ENCODE measurements at places on chromosomes 12 and 14.

DNA sequence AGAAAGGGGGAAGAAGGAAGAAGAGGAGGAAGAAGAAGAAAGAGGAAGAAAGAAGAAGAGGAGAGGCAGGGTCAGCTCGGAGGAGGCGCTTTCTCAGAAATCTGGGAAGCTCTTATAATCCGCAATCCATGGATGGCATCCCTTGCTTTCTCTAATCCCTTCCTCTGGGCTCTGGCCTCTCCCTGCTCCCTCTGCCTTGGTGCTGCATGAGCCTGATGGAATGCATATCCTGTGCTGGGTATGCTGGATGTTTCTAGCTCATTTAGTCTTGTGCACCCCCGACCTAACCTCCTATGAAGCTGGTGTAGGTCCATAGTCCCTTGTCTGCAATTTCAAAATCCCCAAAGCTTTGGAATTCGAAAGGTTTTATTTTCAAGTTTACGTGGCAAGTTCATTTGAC, 94.2 kb upstream of the MYL2 start:
- DNase-seq, result no peak

- DNase-seq, result no peak
Observed at GRCh38 chr12:2323532-2324255, 270.9 kb downstream of the CACNA1C start.

DNA sequence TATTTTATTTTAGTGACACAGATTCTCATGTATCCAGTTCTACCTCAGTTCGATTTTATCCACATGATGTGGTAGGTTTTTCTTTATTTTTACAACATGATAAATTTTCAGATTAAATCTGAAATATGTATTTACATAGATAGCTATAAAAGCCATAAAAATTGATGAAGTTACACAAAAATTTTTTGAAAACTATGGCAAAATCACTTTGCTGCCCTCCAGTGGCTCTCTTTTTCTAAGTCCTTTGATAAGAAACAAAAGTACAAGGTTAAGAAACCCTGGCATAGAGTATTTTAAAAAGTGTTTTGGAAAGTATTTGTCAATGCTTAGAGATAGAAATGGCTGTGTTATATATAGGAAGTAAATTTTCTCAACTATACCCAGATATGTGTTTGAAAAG, 104.2 kb downstream of the PCNX1 start:
- DNase-seq, result no peak

GRCh38 chr12:7787574-7788293, 1.5 kb upstream of the NANOG start:
- DNase-seq, result no peak

GRCh38 chr14:68978172-68978911, 760 bp downstream of the ACTN1 start:
- DNase-seq, result peak; percentile 26

DNA sequence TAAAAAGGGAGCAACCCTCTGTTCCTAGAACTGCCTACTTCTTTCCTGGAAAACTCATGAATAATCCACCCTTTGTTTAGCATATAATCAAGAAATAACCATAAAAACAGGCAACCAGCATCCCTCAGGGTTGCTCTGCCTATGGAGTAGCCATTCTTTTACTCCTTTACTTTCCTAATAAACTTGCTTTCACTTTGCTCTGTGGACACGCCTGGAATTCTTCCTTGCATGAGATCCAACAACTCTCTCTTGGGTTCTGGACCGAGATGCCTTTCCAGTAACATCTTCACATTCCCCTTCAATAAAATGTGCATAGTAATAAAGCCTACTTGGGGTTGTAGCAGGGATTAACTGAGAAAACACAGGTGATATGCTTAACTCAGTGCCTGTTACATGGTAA, 286.4 kb upstream of the AMIGO2 start:
- DNase-seq, result no peak

GRCh38 chr14:89955022-89955744, 544 bp upstream of the TDP1 start:
- no peak for DNase-seq

DNA sequence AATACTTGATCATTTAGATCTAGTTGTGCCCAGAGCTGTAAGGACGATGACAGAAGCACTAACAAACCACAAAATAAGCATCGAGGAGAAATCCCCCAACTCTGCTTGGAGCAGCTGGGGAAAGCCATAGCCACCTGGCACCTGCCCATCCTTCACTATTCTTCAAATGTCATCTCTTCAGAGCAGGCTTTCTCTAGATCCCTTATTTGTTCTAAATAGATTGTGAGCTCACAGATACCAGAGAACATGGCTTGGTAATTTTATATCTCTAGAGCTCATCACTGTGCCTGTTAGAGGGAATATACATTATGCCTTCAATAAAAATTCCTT, 50.9 kb downstream of the GRIP1 start:
- no peak for DNase-seq

- DNase-seq, result no peak
Observed at GRCh38 chr14:33914676-33915516, 36.0 kb downstream of the EGLN3 start.

- DNase-seq, result no peak
Observed at GRCh38 chr12:53201177-53201541, 5.9 kb downstream of the ITGB7 start.

DNA sequence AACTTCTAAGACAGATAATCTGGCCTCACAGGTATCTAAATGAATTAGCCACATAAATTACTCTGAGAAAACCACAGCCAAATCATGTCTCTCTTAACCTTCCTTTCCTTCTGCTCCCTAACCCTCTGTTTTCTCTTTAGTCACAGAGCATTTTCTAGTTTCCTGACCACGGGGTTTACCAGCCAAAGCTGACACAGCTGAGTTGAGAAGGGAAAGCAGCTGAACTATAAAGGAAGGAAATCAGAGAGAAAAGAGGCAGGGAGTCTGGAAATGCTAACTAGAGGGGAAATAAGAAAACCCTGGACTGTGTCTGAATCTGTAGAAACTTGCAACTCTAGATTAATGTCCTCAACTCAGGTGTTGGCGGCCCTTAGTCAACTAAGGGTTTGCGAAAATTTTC, 24.4 kb downstream of the ANKS1B start:
- DNase-seq, result no peak

DNA sequence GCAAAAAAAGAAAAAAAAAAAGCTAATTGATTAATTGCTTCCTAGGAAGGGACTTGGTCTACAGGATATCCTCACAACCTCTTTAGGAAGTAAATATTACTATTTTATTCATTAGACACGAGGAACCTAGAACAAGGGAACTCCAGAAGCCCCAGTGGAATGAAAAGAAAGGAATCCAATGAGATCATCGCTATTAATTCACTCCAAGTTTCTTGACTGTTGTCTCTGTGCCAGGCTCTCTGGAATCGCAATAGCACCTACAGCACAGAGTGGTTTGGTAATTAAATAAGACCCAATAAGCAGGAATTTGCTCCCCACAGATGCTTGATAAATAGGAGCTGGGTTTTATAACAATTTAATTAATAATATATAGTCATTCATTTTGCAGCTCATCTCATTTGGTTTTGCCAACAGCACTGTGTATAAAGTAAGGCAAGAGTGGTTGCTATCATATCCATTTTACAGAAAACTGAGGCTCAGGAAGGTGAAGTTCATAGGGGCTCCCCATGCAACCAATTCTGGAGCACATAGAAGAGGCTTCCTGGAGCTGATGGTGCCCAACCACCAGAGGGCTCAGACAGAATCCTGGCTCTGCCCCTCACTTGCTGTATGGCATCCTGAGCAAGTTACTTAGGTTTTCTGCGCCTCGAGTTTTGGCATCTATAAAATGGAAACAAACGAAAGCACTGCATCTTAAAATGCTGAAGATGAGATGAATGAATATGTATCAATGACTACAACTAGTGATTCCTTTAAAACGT, 420.2 kb downstream of the MED13L start:
- DNase-seq, result no peak

DNA sequence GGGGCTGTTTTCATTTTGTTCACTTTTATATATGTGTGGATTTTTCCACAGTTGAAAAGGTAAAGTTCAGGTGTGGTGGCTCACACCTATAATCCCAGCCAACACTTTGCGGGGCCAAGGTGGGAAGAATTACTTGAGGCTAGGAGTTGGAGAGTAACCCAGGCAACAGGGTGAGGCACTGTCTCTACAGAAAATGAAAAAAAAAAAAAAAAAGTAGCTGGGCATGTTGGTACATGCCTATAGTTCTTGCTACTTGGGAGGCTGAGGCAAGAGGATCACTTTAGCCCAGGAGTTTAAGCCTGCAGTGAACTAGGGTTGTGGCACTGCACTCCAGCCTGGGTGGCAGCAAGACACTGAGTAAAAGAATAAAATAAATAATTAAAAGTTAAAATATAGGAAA, 326.5 kb downstream of the NAV3 start:
- no peak for DNase-seq

DNA sequence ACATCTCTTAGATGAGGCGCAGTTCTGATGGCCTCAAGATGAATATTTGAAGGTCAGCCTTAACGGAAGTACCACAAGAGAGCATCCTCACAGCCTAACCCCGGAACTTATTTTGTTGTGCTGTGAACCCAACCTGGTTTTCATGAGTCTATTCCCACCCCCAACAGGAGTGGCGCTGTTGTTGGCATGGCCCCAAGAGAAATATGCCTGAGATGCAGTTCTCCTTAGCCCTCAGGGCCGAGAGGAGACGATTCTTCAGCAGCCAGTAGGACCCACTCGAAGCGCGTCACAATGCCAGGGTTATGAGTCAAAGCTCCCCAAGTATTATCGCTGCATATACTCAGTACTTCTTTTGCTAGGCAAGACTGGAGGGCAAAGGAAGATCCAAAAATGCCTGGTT, 24.5 kb upstream of the BCL11B start:
- no peak for DNase-seq

DNA sequence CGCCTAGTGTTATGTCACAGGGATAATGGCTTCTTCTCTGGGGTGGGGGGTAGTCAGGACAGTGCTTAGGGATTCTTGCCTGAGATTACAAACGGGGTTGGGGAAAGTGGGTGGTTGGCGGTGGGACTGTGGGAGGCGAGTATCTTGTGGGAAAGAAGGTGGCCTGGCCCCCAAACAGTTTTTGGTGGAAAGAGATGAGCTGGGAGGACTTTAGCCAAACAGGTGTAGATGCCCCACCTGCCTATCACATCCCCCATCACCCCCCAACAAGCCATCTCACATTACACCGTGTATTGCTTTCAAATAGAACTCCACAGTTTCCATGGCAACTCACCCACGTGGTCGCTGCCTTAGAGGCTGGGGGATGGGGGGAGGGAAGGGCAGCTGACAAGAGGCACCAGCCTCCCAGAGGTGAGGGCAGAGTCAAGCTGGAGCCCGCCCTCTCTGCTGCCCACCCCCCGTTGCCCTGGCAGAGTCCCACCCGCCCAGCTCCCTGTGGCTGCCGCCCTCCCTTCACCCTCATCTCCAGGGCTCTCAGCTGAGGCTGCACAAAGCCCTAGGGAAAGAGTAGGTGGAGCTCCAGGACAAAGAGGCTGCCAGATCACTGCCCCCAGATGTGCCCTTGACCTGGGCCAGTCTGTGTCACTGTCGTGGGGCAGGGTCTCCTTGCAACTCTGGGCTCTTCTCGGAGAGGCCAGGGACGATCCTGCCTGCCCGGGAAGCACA, 98.3 kb downstream of the LRRC74A start:
- no peak for DNase-seq

DNA sequence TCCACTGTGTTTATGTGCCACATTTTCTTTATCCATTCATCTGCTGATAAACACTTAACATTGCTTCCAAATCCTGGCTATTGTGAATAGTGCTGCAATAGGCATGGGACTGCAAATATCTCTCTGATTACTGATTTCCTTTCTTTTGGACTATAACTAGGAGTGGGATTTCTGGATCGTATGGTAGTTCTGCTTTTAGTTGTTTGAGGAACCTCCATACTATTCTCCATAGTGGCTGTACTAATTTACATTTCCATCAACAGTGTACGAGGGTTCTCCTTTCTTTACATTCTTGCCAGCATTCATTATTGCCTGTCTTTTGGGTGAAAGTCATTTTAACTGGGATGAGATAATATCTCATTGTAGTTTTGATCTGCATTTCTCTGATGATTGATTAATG, 47.6 kb downstream of the TAOK3 start:
- no peak for DNase-seq

DNA sequence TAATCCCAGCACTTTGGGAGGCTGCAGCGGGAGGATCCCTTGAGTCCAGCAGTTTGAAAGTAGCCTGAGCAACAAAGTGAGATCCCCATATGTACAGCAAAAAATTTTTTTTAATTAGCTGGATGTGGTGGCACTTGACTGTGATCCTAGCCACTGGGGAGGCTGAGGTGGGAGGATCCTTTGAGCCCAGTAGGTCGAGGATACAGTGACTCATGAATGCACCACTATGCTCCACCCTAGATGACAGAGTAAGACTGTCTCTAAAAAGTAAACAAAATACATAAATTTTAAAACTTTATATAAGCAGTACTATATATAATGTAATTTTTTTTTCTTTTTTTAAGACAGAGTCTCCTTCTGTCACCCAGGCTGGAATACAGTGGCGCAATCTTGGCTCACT, 115.4 kb downstream of the ESR2 start:
- no peak for DNase-seq

DNA sequence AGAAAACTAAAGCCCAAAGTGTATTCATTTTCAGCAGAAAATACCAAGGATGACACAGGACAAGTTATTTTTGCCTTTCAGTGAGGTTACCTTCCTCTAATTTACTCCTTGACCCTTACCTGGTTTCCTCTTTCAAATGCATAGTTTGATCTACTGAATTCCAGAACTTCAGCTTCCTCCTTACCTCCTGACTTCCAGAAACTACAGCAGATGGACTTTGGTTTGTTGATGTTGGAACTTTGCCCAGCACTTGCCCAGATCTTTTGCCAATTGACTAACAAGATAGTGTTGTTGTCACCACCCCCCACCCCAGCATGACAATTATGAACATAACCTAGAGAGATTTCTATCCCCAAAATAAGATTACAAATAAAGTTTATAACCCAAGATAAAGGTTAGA, 63.2 kb downstream of the NAV3 start:
- no peak for DNase-seq

DNA sequence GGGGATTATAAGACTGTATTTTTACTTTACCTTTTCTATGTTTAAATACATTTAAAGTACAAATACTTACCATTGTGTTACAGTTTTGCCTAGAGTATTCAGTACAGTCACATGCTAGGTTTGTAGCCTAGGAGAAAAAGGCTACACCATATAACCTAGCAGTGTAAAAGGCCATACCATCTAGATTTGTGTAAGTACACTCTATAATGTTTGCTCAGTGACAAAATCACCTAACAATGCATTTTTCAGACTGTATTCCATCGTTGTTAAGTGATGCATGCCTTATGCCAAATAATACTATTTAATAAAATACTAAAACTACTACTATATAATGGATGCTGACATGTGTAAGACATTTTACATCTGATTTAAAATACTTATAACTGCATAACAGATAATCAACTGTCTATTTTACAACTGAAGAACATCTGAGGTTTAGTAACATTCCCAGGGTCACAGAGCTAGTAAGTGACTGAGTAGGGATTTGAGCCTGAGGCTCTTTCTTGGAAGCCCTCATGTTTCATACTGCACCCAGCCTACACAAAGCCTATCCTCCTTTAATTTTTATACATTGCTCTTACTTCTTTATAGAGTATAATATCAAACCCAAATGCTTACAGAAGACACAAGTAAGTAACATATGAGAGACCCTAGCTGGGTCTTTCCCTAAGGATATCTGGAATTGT, 296.8 kb downstream of the SYT1 start:
- DNase-seq, result no peak

Data from activated CD4-positive, alpha-beta T cell treated with anti-CD3 and anti-CD28 coated beads, Interleukin-2, amount 50 U/mL, for 16 hours (primary cell).